ENCODE measurements at places on chromosomes 1 and 21.

DNA sequence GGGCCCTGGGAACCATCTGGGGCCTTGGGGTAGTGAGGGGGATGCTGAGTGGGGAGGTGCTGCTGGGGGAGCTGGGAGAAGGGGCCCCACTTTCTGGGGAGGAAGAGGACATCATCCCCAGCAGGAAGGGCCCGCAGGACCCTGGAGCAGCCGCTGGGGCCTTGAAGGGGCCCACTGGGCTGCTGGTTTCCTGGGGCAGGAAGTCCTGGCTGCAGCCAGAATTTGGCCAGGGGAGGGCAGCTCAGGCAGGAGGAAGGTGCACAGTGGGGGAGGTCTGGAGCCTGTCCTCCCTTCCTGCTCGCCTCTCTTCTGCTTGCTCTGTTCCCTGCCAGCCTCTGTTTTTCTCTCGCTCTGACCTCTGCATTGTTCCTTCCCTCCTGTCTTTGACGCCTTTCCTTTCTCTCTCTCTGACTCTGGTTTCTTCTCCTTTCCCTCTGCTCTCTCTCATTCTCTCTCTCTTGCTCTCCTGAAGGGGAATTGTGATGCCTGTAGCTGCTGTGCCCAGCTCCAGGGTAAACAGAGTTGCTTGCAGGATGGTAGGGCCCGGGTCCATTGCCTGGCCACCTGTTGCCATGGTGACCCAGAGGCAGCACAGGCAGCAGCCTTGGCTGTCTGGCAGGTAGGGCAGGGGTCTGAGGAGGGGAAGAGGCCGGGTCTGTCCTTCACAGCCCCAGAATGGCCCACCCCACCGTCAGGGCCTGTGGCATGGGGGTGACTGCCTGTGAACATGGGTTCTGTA is 23.9 kb downstream of the ACOT11 start:
- no peak for DNase-seq

DNA sequence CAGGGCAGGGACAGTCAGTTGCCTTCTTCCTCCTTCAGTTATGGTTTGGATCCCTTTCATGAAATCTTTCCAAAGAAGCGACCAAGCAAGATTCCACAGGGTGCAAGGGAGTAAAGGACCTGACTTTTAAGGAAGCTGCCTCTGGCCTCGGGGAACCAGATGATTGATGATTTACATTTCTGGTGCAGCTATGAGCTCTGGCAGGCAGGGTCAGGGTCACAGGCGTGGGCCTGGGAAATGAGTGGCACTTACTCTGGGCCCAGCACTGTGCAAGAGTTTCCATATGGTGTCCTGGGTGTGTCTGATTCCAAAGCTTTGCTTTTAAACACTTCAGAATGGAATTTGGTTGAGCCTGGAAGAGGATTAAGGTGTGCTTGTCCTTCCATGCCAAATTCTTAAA is 7.2 kb upstream of the CRABP2 start:
- DNase-seq: no peak

DNA sequence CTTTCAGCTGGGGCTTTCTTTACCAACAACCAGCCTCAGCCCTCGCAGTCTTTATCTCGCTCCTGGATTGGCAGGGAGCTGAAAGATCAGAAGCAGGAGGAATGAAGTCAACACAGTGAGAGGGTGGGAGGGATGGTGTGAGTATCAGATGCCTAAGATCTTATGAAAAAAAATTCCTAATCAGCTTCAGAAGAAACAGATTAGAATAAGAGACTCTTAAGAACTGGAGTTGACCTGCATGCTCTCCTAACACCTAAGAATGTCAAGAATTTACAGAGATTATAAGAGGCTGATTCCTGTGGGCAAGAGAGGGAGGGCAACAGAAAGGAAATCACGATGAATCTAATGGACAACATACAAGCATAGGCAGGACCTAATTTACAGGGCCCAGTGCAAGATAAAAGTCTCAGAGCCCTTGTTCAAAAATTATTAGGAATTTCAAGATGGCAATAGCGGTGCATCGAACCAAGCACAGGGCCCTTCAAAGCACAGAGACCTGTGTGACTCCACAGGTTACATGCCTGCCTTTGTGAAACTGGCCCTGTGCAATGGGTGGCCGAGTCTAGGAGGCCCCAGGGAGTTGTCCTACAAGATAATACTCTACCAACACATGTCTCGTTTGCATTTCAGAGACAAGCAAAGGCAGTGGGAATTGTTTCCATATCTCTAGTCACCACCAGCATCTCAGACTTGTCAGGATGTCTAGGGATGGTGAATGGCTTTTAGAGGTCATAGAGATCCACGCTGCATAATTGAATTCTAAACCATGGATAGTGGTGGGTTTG is 65.3 kb upstream of the PPP2R5A start:
- no peak for DNase-seq

DNA sequence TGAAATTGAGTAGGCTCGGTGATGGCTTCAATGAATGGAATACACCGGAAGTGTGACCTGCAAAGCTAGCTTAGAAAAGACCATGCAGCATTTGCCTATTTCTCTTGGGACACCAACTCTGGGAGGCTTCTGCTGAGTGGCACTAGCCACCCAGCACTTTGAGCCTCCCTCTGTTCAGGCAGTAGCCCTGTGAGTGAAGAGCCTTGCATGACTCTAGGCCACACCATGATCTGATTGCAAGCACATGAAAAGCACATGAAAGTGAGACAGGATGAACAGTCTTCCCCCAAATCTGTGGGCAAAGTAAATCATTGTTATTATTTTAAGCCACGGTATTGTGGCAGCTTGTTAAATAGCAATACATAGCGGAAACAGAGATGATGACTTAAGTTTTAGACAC is 2.8 kb downstream of the CD48 start:
- DNase-seq: no peak

DNA sequence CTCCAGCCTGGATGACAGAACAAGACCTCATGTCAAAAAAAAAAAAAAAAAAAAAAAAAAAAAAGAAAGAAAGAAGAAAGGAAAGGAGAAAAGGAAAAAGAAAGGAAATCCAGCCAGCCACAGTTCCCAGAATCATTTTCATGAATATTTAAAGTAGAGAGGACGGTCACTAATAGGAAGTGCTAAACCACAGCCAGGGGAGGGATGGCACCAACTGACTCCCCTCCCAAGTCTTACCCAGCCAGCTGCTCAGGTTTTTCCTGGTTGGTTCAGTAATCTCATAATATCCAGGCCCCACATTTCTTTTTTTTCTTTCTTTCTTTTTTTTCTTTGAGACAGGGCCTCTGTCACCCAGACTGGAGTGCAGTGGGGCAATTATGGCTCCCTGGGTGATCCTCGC is 63.9 kb upstream of the AK4 start:
- DNase-seq: no peak

DNA sequence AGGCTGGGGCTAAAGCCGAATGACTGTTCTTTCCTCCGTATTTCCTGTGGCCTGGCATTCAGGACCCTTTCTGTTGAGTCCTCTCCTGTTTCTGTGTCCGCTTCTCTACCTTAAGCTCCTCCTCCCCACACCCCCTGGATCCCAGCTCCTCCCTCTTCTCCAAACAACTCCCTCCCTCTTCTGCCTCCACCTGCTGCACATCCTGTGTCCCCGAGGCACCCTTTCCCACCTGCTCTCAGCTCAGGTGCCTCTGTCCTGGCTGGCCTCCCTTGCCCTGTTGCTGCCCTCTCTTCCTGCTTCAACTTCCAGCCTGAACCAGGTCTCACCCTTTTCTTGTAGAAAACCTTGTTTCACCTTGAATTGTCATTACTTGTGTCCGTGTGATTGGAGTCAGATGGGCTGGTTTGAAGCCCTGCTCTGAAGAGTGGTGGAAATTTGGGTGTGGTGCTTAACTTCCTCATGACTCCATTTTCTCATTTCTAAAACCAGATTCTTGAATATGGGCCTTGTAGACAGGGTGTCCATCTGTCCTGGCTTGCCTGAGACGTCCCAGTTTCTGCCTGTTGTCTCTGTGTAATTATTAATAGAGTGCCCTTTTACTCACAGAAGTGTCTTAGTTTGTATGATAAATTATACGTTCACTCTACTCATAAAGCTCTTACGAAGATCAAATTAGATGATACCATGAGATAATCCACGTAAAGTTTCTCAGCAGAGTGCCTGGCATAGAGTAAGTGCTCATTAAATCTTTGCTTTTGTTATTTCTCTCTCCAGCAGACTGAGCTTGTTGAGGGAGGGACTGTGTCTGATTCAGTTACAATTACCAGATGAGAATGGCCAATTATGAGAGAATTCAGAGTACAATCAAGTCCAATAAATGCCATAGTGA is 58.9 kb upstream of the TRABD2B start:
- DNase-seq: no peak

GRCh38 chr21:34055615-34056014 is 17.8 kb upstream of the MRPS6 start:
- no peak for DNase-seq

- no peak for DNase-seq
These were observed 486 bp downstream of the NIPAL3 start for GRCh38 chr1:24415910-24416665.

DNA sequence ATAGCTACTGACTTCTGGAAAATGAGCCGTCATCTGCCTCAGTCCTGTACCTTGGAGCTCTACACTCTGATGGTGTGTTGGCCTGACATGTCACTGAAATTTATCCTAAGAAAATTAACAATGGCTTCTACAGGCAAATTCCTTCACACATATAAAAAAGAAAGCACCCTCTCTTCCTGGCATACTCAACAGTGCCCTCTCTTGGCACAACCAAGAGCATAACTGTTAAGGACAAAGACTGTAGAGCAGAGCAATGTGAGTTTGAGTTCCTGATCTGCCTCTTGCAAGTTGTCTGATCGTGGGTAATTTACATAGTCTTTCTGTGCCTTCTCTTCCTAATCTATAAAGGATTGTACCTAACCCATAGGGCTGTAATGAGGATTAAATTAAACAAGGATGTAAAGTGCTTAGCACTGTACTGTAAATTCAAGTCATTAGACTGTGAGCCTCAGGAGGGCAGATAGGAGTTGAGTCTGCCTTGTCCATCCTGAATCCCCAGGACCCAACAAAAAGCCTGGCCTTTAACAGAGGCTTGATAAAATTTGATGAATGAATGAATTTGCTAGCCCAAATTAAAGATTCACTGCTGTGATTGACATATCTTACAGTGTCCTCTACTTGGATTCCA is 83.5 kb downstream of the SYF2 start:
- no peak for DNase-seq

- no peak for DNase-seq
These were observed 41.1 kb downstream of the INPP5B start for GRCh38 chr1:37905727-37906126.

GRCh38 chr1:7856345-7856744 is 3.5 kb upstream of the UTS2 start:
- DNase-seq: no peak

- no peak for DNase-seq
These were observed 77.7 kb downstream of the PCNX2 start for GRCh38 chr1:233217832-233218231.

GRCh38 chr1:10033359-10033845 is 644 bp downstream of the UBE4B start:
- no peak for DNase-seq

GRCh38 chr1:114090738-114091505 is 62.7 kb downstream of the SYT6 start:
- no peak for DNase-seq

DNA sequence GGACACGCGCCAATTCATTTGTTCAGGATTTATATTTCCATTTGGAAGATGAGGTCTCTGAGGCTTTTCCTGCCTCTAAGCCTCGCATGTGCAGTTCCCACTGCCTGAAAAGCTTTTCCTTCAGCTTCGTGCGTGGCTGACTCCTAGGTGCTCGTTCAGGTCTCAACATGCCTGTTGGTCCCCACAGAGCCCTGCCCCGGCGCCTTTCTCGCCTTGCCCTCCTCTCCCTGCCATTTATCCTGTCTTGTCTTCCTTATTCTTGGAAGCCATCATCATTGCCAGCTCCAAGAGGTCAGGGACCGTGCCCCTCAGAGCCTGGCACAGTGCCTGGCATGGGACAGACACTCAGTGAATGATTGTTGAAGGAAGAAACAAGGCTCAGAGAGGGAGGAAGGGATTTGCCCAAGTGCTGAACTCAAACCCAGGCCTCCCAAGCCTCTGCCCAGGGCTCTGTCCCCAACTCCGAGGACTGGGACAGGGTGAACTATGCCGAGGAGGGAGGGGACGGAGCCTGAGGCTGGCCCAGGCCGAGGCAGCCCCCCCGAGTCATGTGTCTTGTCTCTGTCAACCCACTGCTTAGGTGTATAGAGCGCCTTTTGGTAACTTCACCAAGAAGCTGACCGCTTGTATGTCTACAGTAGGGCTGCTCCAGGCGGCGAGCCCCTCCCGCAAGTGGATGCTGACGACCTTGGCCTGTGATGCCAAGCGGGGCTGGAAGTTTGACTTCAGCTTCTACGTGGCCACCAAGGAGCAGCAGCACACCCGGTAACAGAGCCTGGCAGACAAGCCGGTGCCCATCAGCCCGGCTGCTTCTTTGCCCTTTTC is 47.3 kb downstream of the DISP3 start:
- no peak for DNase-seq

DNA sequence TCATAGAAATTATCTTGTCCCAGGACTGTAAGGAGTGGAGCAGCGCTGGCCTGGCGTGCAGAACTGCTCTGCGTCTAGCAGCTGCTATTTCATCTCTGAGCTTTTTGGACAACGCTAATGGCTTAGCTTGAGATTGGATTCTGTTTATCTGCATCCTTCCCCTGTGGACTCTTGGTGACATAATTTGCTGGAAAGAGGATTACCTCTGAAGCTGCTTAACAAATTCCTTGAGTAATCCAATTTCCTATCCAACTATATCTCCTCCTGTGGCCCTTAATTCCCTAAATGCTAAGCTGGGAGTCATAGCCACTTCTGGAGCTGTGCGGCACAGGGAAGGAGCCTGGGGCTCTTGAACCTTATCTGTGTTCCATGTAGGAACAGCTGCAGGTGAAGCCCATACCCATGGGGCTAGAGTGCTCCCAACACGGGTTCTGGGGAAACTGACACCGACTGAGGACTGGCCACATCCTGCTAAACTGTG is 43.2 kb downstream of the IL6R start:
- DNase-seq: no peak

- no peak for DNase-seq
These were observed 64.7 kb upstream of the LRRC7 start for GRCh38 chr1:69502991-69503390.

DNA sequence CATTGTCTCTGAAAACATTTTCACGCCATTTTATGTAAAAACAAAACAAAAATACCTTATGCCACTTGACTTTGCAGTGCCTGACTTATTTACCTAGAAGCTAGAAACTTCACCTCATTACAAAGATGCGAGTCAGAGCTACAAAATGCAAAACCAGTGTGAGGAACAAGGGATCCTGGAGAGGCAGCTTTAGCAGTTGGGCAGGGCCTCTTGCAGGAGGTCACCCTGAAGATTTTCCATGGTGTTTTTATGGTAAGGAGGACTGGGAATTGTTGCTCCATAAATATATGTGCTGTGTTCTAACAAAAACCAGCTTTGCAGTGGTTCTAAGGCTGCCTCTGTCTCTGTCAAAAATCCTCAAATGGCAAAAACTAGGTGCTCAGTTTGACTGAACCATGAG is 36.4 kb upstream of the TARBP1 start:
- no peak for DNase-seq

- no peak for DNase-seq
These were observed 328.6 kb downstream of the RRAGC start for GRCh38 chr1:38530957-38531356.

DNA sequence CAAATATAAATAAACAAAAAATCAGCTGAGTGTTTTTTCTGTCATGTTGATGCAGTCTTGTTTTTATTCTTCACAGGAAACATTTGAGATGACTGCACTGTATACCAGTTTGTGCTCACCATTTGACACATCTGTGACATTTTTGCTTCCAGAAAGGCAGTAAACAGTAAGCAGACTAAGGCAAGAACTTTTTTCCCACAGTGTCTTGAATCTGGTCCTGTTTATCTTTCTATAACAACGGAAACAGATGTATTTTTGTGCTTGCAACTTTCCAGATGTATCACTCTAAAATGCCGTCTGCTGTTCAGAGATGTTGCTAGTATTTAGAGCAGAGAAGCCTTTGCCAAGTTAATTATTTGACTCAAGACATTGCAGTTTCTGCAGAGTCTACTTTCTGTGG is 105.5 kb downstream of the ZC3H11B start:
- no peak for DNase-seq
